Psoas muscle (tissue), 8 donors: ENCODE measurements at places on chromosomes 5 and 9.

- DNase-seq = no peak
Observed at GRCh38 chr9:7906783-7907550, 107.4 kb upstream of the DMAC1 start.

DNA sequence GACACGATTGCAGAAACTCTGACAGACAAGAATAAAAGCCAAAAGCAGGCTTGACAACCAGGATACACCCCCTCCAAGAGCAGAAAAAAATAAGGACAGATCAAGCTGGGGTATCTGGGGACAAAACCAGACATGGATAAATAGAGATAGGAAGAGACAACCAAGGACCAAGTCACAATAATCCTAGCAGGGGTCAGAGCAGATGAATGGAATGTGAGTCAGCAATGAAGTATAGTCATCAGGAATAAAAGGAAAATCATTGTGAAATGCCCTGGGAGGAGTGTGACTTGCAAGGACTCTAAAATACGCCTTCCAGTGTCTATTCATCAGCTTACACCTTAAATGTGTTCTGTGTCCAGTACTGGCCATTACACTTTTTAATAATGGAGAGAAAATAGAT is 206.8 kb downstream of the CAAP1 start:
- DNase-seq = no peak

DNA sequence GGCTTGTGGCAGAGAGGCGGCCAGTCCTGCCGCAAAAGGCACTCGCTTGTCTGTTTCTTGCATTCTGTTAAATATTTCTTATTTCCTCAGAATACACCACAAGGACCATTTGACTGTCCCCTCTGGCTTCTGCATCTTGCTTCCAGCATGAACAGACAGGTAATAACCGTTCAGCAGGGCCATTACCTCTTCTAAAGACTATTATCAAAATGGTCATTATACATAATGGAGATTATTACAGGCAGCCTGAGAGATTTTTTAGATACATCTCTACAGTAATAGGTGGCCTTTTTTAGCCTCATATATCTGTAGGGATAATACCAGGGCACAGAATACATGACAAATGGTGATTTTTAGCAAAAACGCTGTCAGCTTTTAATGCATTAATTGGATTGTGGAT is 382.0 kb downstream of the PSAT1 start:
- DNase-seq = no peak

DNA sequence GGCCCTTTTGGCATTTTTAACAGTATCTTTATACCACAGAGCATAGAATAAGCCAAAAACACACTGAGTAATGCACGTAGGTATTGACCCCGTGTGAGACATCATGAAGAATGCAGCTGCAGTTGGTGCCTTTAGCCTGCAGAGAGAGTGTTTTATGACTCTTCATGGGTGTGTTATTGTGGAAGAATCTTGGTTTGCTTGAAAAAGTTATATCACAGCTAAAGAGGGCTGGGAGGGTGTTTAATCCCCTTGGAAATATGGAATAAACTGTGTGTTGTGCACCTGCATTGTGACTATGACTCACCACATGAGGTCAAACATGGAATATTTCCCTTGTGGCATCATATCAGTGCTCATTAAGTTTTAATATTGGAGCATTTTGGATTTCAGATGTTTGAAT is 458.7 kb downstream of the CDH9 start:
- no peak for DNase-seq

DNA sequence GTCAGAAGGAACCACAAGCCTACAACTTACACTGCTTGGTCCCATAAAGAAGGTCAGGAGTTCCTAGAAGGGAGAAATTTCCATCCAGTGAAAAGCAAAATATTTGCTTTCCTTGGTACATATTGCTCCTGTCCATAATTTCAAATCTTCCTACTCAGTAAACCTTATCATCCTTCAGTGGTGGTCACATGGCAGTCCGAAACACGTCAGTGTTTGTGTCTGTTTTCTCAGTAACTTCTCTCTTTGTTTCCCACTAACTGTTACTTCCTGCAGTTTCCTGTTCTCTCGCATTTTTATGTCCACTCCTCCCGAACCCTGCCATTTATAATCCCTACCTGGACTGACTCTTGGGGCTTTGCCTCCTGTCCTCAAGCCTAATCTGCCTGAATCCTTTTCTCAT is 129.1 kb downstream of the FANCC start:
- DNase-seq = no peak

GRCh38 chr9:7983490-7983889 is 183.9 kb upstream of the DMAC1 start:
- no peak for DNase-seq

GRCh38 chr5:83179966-83180365 is 102.6 kb downstream of the XRCC4 start:
- no peak for DNase-seq

GRCh38 chr5:173829826-173830225 is 58.3 kb upstream of the CPEB4 start:
- no peak for DNase-seq

GRCh38 chr5:16943846-16944678 is 8.0 kb upstream of the MYO10 start:
- DNase-seq = no peak
